ENCODE measurements at places on chromosomes 1 and 21.
A peak's percentile ranks its signal among the peaks of the same experiment; 100 is the strongest.

GRCh38 chr1:241721011-241721410, 68.9 kb downstream of the WDR64 start:
- DNase-seq = no peak

- DNase-seq = no peak
Measured at GRCh38 chr21:46639489-46640386, 4.3 kb downstream of the PRMT2 start.

DNA sequence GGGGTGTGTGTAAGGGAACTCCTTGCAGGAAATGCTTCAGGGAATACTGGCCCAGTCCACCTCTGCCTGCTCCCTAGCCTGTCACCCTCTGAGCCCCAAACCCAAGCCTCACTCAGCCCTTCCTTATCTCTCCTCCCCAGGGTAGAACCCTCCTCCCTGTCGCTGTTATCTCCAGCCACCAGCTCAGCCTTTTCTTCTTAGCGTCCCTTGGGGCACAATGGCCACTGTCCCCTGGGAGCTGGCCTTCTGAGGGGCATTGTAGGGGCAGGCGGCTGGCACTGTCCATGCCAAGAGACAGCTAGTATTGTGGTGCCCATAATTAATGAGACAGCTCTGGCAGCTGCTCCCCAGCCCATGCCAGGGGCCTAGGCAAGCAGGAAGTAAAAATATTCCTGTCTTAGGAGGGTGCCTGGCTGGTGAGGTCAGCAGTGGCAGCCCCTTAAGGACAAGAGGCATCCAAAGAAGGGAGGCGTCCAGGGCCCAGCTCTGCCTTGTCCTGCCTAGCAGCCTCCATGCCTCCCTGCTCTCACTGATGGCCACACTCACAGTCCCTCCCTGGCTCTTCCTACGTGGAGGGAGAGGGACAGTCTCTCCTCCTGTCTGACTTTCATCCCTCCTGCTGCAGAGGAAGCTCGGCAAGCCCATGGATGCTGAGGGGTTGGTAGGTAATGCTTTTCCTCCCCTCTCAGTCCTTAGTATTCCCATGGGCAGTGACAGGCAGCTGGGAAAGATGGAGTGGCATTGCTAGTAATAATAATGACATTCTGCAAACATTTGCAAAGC, 37.5 kb downstream of the KCNQ4 start:
- no peak for DNase-seq

DNA sequence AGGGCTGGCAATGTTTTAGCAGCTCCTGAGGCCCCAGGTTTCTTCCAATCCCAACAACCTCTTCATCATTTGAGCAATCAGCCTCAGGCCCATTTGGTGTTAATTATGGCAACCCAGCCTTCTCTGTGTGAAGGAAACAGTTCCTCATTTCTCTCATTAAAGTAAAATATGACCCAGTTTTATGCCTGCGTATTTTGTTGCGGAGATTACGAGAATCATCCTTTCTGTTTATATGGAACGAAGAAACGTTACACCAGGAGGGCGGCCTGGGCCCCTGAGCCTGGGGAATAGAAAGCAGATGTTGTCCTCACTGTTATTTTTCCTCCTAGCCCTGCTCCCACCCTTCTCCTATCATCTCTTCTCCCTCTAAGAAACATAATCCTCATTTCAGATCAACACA, 332.2 kb upstream of the USP24 start:
- no peak for DNase-seq

GRCh38 chr1:66476774-66477173, 57.2 kb upstream of the SGIP1 start:
- no peak for DNase-seq

DNA sequence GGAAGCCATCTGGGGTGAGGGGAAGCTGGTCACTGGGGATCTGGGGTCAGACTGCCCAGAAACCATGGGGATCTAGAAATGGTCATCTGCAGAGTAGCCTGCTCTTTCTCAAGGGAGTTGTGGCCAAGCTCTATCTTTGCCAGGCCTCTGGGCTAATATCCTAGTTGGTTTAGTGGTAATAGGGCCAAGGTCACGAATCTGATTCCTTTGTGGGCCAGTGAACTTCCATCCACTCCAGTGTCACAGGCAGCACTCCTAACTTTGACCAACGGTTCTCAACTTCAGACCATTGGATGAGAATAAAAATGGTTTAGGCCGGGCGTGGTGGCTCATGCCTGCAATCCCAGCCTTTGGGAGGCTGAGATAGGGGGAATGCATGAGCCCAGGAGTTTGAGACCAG, 28.1 kb upstream of the PPP2R5A start:
- DNase-seq = no peak

GRCh38 chr1:1436630-1437032, 1.1 kb downstream of the VWA1 start:
- DNase-seq = peak; percentile 15

GRCh38 chr1:201637282-201638079, 98.6 kb downstream of the NAV1 start:
- peak; percentile 45 for DNase-seq

- DNase-seq = no peak
Measured at GRCh38 chr1:172977296-172978017, 73.3 kb downstream of the TNFSF18 start.

GRCh38 chr1:64955097-64956009, 11.0 kb downstream of the JAK1 start:
- DNase-seq = no peak

DNA sequence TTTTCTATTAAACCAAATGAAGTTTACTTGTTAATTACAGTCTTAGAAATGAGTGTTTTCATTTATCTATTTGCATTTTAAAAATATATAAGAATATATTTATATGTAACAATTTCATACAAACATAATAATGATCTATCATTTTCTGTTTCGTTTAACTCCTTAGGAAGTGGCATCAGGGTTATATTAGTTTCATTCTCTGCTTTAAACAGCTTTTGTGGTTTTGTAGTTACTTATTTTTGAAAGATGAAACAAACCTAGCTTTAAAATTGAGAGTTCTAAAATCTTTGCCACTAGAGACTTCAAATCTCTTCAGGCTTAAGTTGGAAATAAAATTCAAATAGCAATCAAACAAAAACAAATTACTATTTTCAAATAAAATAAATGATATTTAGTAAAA, 2110.6 kb downstream of the MRPL39 start:
- no peak for DNase-seq

- no peak for DNase-seq
Measured at GRCh38 chr1:60870269-60870865, 212.0 kb upstream of the NFIA start.

- DNase-seq = peak; percentile 36
Measured at GRCh38 chr1:218785928-218786327, 387.8 kb upstream of the LYPLAL1 start.

DNA sequence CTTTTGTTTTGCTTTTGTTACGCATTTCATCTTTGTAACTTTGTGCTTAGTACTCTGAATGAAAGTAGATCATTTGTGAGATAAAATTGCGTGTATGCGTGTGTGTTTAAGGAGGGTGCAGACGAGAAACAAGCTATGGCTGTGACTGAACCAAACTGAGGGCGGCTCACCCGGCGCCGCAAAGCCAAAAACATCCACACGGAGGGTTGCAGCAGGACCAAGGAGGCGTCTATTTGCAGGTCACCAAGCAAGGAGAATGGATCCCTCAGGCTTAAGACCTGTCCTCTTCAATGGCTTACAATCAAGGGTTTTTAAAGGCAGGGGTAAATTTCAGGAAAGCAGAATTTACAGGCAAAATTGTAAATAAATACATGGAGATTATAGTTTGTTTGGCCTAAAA, 12.8 kb downstream of the GCSAML start:
- DNase-seq = no peak

DNA sequence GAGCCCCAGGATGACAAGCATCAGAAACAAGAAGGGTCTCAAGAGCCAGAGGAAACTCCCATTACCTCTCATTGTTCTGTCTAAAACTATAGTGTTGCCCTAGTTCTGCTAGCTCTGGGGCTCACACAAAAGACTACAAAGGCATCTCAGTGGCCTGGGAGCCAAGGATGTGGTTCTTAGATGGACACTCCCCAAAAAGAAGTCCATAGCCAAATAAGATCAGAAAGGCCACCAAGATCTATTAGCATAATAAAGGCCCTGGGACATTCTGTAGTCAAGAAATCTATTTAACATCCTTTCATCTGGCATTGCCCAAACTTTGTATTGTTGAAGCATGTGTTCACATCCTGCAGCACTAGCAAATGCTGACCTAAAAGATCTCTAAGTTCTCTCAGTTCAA, 99.5 kb downstream of the EDEM3 start:
- DNase-seq = no peak

DNA sequence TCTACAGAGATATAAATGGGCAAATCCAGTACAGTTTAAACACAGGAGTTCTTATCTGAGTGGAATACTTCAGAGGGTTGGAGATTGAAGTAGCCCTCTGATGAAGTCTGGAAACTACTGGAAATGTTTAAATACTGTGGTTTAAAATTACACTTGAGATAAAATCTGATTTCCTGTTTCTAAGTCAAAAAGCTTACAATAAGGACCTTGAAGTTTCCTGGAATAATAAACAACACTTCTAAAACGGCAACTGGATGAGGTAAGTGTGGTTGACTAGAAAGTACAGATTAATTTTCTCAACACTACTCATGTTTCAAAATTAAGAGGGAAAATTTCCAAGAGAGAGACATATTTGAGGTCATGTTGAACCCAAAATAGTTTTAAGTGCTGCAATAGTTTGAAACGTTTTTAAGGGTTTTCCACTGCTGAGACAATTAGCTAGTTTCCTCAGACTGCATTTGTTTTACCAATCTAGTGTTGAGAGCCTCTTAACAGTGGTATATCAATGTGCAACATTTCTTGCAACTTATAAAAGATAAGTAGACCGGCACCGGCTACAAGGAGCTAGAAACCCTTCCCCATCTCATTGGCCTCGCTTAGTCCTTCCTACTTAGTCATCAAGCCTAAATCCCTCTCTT, 27.4 kb downstream of the KCNA3 start:
- peak; percentile 18 for DNase-seq

- DNase-seq = no peak
Measured at GRCh38 chr1:170596701-170597100, 64.7 kb downstream of the GORAB start.

GRCh38 chr21:41418393-41418792, 7.6 kb upstream of the MX1 start:
- no peak for DNase-seq

All from AG08396 (cell line).